ENCODE measurements at places on chromosomes 5 and 9.

- no peak for DNase-seq
Measured at GRCh38 chr5:61386045-61386800, 54.2 kb downstream of the ZSWIM6 start.

- DNase-seq: peak; percentile 35
Measured at GRCh38 chr9:133996531-133997520, 4.7 kb upstream of the VAV2 start.

GRCh38 chr5:124512952-124513632, 233.3 kb downstream of the ZNF608 start:
- no peak for DNase-seq

GRCh38 chr5:126511961-126512360, 83.1 kb downstream of the ALDH7A1 start:
- no peak for DNase-seq

DNA sequence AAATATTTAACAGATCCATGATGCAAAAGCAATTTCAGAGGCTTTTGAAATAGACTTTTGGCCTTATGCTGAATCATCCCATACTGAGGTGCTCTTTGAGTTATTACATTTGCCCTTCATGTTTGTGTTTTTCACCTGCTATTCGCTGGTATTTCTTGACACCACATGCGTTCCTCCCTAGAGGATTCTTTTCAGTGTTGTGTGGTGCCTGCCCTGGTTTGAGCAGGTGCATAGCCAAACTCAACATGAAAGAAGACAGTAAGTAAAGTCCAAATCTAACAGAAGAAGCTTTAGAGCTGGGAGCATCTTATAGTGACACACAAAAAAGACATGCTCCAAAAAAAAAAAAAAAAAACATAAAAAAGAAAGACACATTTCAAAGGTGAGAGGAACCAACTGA, 796.3 kb downstream of the SEMA5A start:
- no peak for DNase-seq

DNA sequence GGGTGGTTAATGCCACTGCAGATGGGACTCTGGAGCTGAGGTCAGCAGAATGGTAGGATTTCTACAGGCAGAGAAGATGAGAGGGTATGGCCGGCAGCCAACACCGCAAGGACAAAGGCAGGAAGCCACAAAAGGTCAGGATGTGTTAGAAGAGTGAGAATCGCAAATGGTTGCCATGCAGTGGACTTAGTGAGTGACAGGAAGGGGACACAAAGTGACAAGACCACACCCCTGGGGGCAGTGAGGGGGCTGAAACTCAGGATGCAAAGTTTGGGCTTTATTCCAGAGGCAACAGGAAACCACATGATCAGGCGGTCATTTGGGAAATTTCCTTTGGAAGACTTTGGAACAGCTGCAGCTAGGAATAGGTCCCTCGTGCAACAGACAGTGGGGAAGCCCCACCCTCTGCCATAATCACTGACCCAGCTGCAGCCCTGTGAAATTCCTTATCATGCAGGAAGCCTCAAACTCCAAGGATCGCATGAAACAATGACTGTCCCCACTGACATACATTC, 14.2 kb upstream of the CCDC180 start:
- DNase-seq: peak; percentile 39

DNA sequence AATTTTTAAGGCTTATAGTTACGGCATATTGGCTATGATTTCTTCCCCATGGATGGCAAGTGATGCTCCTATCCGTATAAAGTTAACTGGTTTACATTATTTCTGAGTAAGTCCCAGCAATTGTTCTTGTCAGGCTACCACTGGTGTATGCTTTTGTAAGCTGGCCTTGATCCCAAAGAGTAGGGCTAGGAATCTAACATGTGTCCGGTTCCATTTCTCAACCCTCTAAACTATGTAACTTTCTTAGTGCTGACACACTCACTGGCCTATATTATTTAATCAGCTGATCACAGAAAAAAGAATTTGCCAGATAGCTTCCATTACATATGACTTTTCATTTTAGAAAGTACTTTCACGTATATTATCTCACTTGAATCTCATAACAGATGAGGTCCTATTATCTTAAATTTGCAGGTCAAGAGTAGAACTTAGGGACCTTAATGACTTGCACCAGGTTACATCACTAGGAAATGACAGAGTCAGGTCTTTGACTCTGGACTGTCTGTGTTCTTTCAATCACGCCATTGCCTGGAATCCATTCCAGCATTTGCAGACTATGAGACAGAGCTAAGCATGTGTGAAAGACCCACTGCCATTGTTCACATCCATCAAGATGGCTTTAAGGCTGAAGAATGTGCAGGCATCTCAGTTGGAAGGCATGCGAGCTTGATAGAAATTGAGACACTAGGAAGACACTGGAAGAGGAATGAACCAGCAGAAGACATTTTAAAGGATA, 362.9 kb downstream of the ARRDC3 start:
- peak; percentile 50 for DNase-seq
